ENCODE measurements at places on chromosomes 1 and 21. TPM values are rescaled to one million over a fixed set of nuclear protein-coding genes. Genes with fewer than 3 reads are reported as not detected.
A peak's percentile ranks its signal among the peaks of the same experiment; 100 is the strongest.

DNA sequence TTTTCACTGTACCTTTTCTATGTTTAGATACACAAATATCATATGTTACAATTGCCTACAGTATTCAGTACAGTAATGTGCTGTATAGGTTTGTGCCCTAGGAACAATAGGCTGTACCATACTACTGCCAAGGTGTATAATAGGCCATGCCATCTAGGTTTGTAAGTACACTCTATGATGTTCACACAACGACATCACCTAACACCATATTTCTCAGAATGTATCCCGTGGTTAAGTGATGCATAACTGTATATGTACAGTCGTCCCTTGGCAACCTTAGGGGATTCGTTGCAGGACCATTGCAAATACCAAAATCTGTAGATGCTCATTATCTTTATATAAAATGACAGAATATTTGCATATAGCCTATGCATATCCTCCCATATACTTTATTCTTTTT lies 5.8 kb upstream of the SSR2 start:
- peaks cover 3% of the 10 kb centered on the region for H3K4me1 ChIP-seq
- H3K27ac ChIP-seq = no peak overlapping the region
- no peak for DNase-seq
- peaks cover 5% of the 10 kb centered on the region for H3K27me3 ChIP-seq
- H3K4me3 ChIP-seq = no peak overlapping the region
- H3K36me3 ChIP-seq = no peaks in the 10 kb centered on the region

GRCh38 chr1:209062081-209062620 lies 521.4 kb upstream of the CAMK1G start:
- H3K4me1 ChIP-seq = no peaks in the 10 kb centered on the region
- peaks cover 18% of the 10 kb centered on the region for H3K27me3 ChIP-seq
- H3K36me3 ChIP-seq = no peaks in the 10 kb centered on the region
- H3K4me3 ChIP-seq = no peak overlapping the region
- H3K27ac ChIP-seq = no peak overlapping the region

- H3K36me3 ChIP-seq = no peaks in the 10 kb centered on the region
- DNase-seq = no peak
- no peaks in the 10 kb centered on the region for H3K27me3 ChIP-seq
These were observed 139.8 kb downstream of the ADSS2 start for GRCh38 chr1:244311784-244312532.

TNFSF18 gene
- not detected for total RNA-seq

DNA sequence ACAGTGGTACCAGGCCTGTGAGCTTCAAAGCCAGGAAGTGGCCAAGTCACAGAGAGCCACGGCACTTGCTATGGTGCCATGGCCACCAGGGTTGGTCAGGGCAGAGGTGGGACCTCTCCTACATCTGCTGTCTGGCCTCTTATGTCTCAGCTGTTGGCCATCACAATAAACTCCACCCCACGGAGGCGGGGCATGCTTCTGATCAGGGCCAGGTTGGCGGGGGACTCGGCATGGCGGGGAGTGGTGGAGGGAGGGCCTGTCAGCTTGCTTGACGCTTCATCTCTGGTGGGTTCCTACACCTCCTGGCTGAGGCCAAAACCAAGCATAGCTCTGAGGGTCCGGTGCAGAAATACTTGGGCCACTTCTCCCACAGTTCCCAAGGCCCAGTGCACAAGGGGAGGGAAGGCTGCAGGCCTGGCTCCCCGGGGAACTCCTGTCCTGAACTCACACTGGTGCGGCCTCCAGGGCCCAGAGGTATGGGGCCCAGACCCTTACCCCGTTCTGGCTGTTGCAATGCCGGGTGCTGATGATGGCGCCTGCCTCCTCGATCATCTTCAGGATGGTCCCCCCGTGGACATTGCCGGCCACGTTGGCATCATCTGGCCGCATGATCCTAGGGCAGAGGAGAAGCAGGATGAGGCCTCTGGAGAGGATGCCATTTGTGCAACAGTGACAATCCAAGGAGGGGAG lies 44.2 kb downstream of the ACOT7 start:
- peak; percentile 43 for DNase-seq
- H3K36me3 ChIP-seq = no peaks in the 10 kb centered on the region
- no peaks in the 10 kb centered on the region for H3K27me3 ChIP-seq
- H3K4me3 ChIP-seq = peak overlapping the region; percentile 69

GRCh38 chr1:20634594-20635084 lies 1.4 kb downstream of the PINK1 start:
- H3K27me3 ChIP-seq = no peaks in the 10 kb centered on the region
- H3K4me3 ChIP-seq = peak overlapping the region; percentile 92
- DNase-seq = peak; percentile 42
- H3K36me3 ChIP-seq = peaks cover 23% of the 10 kb centered on the region
- peak overlapping the region; percentile 91 for H3K27ac ChIP-seq

CAPN8 gene
- total RNA-seq = 0.21 TPM

INSRR gene
- total RNA-seq = not detected
